Uterine smooth muscle cell (primary cell): ENCODE measurements at places on chromosomes 12 and 14. TPM values are rescaled to one million over a fixed set of nuclear protein-coding genes. Genes with fewer than 3 reads are reported as not detected.

SYT1 gene
- 1.7 and 2.3 TPM in 2 replicates for total RNA-seq

SLC2A14 gene
- total RNA-seq: 0.11 and 1.1 TPM in 2 replicates

SLC22A17 gene
- total RNA-seq: 8.1 and 36.4 TPM in 2 replicates

KRT74 gene
- total RNA-seq: not detected in 2 replicates
